ENCODE measurements at places on chromosomes 16 and 17. TPM values are rescaled to one million over a fixed set of nuclear protein-coding genes. Genes with fewer than 3 reads are reported as not detected.

DNA sequence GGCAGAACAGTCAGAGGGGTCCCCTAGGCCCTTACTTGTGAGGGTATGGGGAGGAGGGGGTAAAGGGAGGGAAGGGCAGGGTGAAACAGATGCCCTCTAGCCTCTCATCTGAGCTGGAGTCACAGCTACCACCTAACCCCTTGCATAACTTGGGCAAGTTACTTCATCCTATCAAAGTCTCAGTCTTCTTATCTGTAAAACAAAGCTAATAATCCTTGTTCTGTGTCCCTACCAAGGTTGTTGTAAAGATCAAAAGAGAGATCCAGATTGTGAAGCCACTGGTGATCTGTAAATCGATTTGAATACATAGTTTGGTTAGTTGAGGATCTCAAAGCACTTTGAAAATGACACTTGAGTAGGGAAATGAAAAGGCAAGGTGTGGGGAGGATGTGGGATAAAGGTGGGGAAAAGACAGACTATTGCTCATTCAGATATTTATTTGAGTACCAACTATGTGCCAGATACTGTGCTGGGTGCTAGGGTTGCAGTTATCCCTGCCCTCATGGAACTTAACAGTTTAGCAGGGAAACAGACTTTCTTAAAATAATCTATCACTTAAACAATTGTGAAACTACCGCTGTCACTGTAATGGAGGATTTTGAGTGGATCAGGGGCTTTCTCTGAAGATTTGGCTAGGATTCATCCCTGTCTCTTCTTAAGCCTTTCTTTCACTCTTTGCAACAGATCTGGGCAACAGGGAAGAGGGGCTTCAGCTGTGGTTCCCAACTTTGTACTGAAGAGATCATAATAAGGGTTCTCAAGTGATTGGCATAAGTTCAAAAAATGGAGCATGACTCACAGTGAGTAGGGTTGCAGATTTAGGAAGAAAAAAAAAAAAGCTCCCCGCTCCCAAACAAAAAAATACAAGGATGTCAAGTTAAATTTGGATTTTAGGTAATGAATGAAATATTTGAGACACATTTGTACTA is 3.0 kb downstream of the HEATR9 start:
- DNase-seq: no peak
- H3K27ac ChIP-seq: peak overlapping the region; percentile 11
- H3K36me3 ChIP-seq: no peaks in the 10 kb centered on the region
- peaks cover 18% of the 10 kb centered on the region for H3K4me1 ChIP-seq

- H3K36me3 ChIP-seq: no peaks in the 10 kb centered on the region
- H3K4me3 ChIP-seq: no peak overlapping the region
- no peak overlapping the region for H3K27ac ChIP-seq
- no peaks in the 10 kb centered on the region for H3K4me1 ChIP-seq
- H3K27me3 ChIP-seq: peaks cover 15% of the 10 kb centered on the region
Observed at GRCh38 chr17:80539022-80539641, 5.5 kb upstream of the RPTOR start.

TEX19 gene
- total RNA-seq: 1.4 TPM

- H3K36me3 ChIP-seq: peaks cover 48% of the 10 kb centered on the region
- no peak overlapping the region for H3K27ac ChIP-seq
- H3K27me3 ChIP-seq: no peaks in the 10 kb centered on the region
- no peak overlapping the region for H3K4me3 ChIP-seq
- H3K4me1 ChIP-seq: peaks cover 4% of the 10 kb centered on the region
Observed at GRCh38 chr17:80926591-80927250, 64.9 kb upstream of the CHMP6 start.

DNA sequence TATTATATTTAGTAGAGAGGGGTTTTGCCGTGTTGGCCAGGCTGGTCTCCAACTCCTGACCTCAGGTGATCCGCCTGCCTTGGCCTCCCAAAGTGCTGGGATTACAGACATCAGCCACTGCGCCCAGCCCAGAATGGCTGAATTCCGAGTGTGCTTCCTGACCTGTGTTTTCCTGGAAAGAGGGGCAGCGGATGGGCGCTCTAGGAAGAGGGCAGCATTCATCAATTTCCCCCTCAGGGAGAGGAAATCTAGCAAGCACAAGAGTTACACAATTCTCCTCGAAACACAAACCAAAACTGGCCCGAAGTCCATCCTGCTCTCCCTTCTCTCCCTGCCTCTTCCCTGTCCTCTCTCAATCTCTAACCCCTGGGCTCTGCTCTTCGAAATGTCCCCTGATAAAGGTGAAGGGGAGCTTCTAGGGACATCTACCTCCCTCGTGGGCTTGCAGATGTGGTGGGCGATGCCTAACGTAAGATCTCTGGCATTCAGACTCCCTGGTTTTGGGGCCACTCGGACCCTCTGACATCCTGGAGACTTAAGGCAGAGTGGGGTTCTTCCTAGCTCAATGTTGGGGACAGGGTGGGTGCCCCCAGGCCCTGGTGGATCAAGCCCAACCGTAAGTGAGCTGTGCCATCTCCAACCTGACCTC is 1.0 kb downstream of the IL27 start:
- DNase-seq: peak; percentile 10
- no peaks in the 10 kb centered on the region for H3K36me3 ChIP-seq
- H3K4me3 ChIP-seq: no peak overlapping the region

DNA sequence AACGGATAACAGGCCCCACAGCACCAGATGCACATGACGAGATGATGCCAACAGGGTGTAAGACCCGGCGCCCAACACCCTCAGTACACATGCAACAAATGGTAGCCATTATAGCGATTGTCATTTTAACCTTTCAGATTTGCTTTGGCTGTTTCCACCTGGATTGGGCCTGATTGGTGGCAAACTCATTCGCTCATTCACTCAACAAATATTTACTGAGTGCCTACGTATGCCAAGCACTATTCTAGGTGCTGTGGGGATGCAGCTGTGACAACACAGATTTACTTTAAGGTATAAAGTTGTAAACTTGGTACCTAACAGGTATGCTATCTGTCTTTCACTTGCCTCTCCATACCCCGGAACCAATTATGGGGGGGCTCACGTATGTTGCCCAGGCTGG is 66.8 kb downstream of the SRCIN1 start:
- no peak for DNase-seq
- H3K4me3 ChIP-seq: no peak overlapping the region
- no peaks in the 10 kb centered on the region for H3K36me3 ChIP-seq
- H3K4me1 ChIP-seq: no peaks in the 10 kb centered on the region
- H3K27ac ChIP-seq: no peak overlapping the region

GRCh38 chr17:49003557-49004511 is 6.6 kb downstream of the IGF2BP1 start:
- H3K27me3 ChIP-seq: no peaks in the 10 kb centered on the region
- H3K4me3 ChIP-seq: peak overlapping the region; percentile 36
- DNase-seq: peak; percentile 64
- peaks cover 73% of the 10 kb centered on the region for H3K36me3 ChIP-seq

DNA sequence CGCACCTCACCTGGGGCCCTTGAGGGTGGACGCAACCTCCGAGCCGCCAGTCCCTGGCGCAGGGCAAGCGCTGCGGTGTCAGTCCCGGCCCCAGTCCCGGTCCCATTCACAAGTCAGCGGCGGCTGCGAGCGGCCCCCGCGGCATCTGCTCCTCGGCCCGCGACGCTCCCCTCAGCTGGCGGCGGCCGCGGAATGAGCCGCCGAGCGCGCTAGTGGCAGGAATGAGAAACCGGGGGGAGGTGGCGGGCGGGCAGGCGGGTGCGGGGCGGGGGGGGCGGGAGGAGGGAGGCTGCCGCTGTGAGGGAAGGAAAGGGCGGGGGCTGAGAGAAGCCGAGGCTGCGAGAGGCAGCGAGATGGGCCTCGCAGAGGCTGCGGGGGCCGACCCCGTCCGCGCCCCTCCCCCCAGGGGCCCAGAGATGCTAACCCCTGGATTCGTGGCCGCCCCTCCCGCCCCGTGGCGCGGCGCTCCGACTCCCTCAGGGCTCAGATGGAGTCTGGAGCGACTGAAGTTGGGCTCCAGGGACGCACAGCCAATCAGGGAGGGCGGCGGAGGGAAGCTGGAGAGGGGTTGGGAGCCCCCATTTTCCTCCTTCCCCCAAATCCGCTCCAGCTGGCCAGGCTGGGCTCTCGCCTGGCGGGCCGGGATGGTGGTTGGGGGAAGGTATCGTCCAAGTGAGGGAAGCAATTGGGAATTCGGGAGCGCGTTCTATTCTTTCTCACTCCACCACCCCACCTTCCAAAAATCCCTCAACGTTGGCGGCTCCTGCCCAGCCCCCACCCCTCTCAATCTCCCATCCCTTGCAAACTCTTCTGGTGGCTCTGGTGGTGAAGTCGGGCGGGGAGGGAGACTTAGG is at the start of gene CDH11:
TSS of gene CDH11 (minus strand) at position 194 of the 854 bp plus-strand sequence. CDS start 117,194 bp downstream, outside the sequence.
- H3K27ac ChIP-seq: no peak within 1 kb of the TSS
- H3K4me3 ChIP-seq: no peak within 1 kb of the TSS
- H3K27me3 ChIP-seq: no peaks in the 10 kb centered on the region
- H3K4me1 ChIP-seq: no peaks in the 10 kb centered on the region
- H3K36me3 ChIP-seq: no peaks in the 10 kb centered on the region
- no peak for DNase-seq

TMC5 gene
- total RNA-seq: 1.3 TPM

DNA sequence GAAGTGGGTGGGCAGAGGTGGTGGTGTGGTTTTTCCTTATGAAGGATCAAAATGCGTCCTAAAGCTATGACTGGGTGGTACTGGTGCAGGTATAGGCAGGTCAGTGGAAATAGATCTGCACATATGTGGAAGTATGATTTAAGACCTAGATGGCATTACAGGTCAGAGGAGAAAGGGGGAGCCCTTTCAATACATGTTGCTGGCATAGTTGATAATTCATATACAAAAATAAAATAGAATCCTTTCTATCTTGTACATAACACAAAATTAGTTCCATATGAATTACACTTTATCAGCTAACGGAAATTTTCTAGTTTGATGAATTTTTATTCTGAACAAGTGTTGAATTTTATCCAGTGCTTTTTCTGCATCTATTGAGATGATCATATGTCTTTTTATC is 20.8 kb upstream of the PIK3R5 start:
- no peaks in the 10 kb centered on the region for H3K27me3 ChIP-seq
- H3K4me3 ChIP-seq: no peak overlapping the region
- no peaks in the 10 kb centered on the region for H3K4me1 ChIP-seq
- no peak overlapping the region for H3K27ac ChIP-seq

- no peaks in the 10 kb centered on the region for H3K27me3 ChIP-seq
- H3K27ac ChIP-seq: no peak overlapping the region
- H3K4me1 ChIP-seq: peaks cover 28% of the 10 kb centered on the region
- DNase-seq: no peak
- no peaks in the 10 kb centered on the region for H3K36me3 ChIP-seq
Observed at GRCh38 chr17:82428546-82428945, 10.2 kb upstream of the OGFOD3 start.

GCSH gene
- 89.7 TPM for total RNA-seq

CHD9NB gene
- total RNA-seq: 0.13 TPM

ZSCAN10 gene
- total RNA-seq: 0.22 TPM

- DNase-seq: no peak
- H3K27me3 ChIP-seq: no peaks in the 10 kb centered on the region
- H3K36me3 ChIP-seq: peaks cover 5% of the 10 kb centered on the region
- H3K27ac ChIP-seq: no peak overlapping the region
- H3K4me1 ChIP-seq: peaks cover 6% of the 10 kb centered on the region
Observed at GRCh38 chr17:16301963-16302855, 51.1 kb downstream of the CENPV start.

DNA sequence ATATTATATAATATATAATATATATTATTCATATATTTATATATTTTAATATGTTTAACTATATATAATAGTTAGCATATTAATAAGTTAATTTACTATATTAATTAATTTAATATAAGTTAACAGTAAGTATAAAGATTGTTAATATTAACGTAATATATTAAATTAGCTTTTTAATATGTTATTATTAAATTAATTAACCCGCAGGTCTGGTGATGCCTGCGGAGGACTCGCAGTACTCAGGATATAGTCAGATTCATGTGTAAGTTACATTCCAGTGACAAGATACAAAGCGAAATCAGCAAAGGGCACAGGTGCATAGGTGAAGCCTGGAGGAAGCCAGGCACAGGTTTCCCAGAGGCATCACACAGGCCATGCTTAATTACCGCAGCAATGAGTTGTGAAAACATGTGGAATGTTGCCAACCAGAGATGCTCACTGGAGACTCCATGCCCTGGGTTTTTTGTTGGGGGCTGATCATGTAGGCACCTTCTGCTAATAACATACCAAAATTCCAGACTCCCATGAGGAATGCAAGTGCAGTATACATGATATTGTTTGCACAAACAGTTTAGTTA is 130.4 kb upstream of the MPHOSPH6 start:
- no peak overlapping the region for H3K27ac ChIP-seq
- no peaks in the 10 kb centered on the region for H3K4me1 ChIP-seq
- no peaks in the 10 kb centered on the region for H3K36me3 ChIP-seq

GRCh38 chr16:64736857-64737256 is 385.0 kb downstream of the CDH11 start:
- no peaks in the 10 kb centered on the region for H3K4me1 ChIP-seq
- no peak for DNase-seq
- no peaks in the 10 kb centered on the region for H3K27me3 ChIP-seq
- H3K27ac ChIP-seq: no peak overlapping the region

- H3K4me1 ChIP-seq: peaks cover 42% of the 10 kb centered on the region
- peak; percentile 90 for DNase-seq
- H3K27me3 ChIP-seq: no peaks in the 10 kb centered on the region
- H3K27ac ChIP-seq: peak overlapping the region; percentile 63
- H3K36me3 ChIP-seq: no peaks in the 10 kb centered on the region
Observed at GRCh38 chr17:58364270-58364942, 12.4 kb upstream of the SUPT4H1 start.

GRCh38 chr16:19883296-19883965 is 1.2 kb downstream of the GPRC5B start:
- H3K4me3 ChIP-seq: peak overlapping the region; percentile 43
- H3K27me3 ChIP-seq: no peaks in the 10 kb centered on the region
- DNase-seq: peak; percentile 51
- H3K36me3 ChIP-seq: no peaks in the 10 kb centered on the region
- no peak overlapping the region for H3K27ac ChIP-seq

CCL1 gene
- total RNA-seq: not detected

DNA sequence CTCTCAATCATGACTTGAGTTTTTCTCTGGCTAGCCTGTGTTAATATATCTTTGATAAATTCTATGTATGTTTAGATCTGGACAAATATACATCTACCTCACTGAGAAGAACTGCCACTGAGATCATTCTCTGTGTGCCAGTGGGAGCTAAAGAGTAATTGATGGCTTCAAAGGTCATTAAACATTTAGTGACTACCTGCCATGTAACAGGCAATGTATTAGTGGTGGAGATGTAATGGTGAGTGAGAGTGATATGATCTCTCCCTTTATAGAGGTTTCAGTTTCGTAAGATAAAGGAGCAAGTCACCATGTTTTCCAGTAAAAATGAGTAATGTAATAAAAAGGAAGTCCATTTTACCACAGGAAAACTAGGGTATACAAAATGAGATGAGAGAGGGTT is 235.8 kb upstream of the CDH8 start:
- no peak overlapping the region for H3K27ac ChIP-seq
- no peaks in the 10 kb centered on the region for H3K4me1 ChIP-seq
- H3K4me3 ChIP-seq: no peak overlapping the region
- DNase-seq: no peak

Data from K562 (cell line).